ENCODE measurements at places on chromosomes 7 and 10. TPM values are rescaled to one million over a fixed set of nuclear protein-coding genes. Genes with fewer than 3 reads are reported as not detected.

Gene STK31
- 2.1 TPM for total RNA-seq

Gene FGFR2
- 157 TPM for total RNA-seq

Gene TRPV5
- total RNA-seq = not detected

Gene FKBP9
- 129 TPM for total RNA-seq

Gene ZNRF2
- 27.9 TPM for total RNA-seq

Gene HILPDA
- 55.6 TPM for total RNA-seq

Gene STEAP4
- total RNA-seq = 57.4 TPM

- no peak for DNase-seq
- H3K27ac ChIP-seq = no peak overlapping the region
- H3K36me3 ChIP-seq = no peaks in the 10 kb centered on the region
- H3K4me1 ChIP-seq = no peaks in the 10 kb centered on the region
- H3K27me3 ChIP-seq = no peaks in the 10 kb centered on the region
- H3K4me3 ChIP-seq = no peak overlapping the region
Observed at GRCh38 chr7:45461026-45461425, 113.1 kb upstream of the ADCY1 start.

- no peaks in the 10 kb centered on the region for H3K27me3 ChIP-seq
- H3K4me1 ChIP-seq = no peaks in the 10 kb centered on the region
- DNase-seq = peak; percentile 50
- peak overlapping the region; percentile 25 for H3K4me3 ChIP-seq
Observed at GRCh38 chr7:22193450-22193983, 163.4 kb downstream of the RAPGEF5 start.

DNA sequence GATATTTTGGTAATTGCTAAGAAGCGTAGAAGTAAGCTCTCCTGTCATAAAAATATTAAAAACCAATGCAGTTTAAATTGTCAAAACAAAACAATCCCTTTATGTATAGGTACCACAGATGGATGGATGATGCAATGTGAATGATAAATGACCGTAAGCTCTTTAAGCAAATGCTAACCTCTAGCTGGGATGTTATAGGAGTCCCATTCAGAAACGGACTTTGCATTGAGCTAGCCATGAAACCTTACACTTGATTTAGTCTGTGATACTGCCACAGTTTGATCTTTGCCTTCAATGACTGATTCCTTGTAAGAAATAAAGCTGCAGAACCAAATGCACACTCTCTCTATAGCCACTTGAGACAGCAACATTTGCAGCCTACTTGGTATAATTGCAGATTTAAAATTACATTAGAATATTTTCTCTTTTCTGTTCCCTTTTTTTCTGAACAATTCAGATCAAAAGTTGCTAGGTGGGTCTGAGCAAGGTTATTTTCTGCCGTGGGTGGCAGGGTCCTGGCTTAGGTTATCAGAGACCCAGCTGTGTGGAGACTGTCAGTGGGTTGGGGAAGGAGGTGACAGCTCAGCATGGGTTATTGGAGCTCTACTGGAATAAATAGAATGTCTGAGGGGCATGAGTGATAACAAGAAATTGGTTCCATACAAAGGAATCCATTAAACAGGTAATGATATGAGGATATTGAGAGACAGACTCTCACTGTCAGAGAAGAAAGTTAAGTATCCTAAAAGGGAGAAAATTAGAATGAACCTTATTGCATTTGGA lies 258.8 kb upstream of the CDC14C start:
- no peak overlapping the region for H3K27ac ChIP-seq
- H3K27me3 ChIP-seq = no peaks in the 10 kb centered on the region
- DNase-seq = no peak
- no peaks in the 10 kb centered on the region for H3K4me1 ChIP-seq

DNA sequence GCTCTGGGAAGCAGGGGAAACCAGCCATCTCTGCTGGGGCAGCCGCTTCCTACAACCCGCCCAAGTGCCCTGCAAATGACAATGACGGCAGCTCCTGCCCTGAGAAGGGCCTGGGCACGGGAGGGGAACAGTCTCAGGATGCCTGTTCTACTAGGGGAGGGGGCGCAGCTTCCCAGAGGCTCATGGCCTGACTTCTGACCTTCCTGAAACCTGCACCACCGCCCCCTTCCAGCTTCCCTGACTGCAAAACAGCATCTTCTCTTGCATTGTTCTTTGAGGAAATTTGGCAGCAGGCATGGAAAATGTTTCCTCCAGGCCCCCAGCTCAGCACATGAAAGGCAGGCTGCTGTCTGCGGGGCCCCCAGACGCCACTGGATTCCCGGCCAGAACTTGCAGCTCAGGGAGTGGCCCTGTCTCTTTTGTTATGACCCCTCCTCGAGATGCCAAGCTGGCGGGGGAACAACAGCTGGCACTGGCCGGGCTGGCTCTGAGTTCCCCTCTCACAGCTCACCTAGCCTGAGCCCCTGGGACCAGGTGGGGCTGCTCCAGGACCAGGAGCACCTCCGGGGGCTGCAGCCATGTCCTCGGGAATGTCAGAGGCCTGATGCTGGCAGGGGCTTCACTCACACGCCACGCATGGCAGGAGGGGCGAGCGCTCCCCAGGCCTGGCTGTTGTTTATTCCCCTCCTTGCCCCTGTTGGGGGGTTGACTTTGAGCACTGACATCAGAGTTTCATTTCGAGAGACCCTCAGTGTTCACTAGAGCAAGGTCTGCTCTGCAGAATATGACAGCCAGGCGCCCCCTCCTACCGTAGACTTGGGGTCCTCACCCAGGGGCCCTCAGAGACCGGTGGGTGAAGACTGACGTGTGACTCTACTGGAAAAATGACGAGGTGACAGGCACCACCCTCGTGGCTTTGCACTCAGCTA lies 62.7 kb downstream of the CALML3 start:
- H3K27me3 ChIP-seq = no peaks in the 10 kb centered on the region
- H3K36me3 ChIP-seq = no peaks in the 10 kb centered on the region
- H3K4me1 ChIP-seq = no peaks in the 10 kb centered on the region
- no peak overlapping the region for H3K27ac ChIP-seq
- DNase-seq = peak; percentile 53

GRCh38 chr10:9239298-9239697 lies 1184.8 kb downstream of the GATA3 start:
- H3K27ac ChIP-seq = no peak overlapping the region
- no peak overlapping the region for H3K4me3 ChIP-seq
- DNase-seq = no peak
- no peaks in the 10 kb centered on the region for H3K36me3 ChIP-seq
- no peaks in the 10 kb centered on the region for H3K4me1 ChIP-seq

- H3K4me3 ChIP-seq = no peak overlapping the region
- no peaks in the 10 kb centered on the region for H3K4me1 ChIP-seq
- H3K36me3 ChIP-seq = no peaks in the 10 kb centered on the region
- no peaks in the 10 kb centered on the region for H3K27me3 ChIP-seq
- DNase-seq = no peak
Observed at GRCh38 chr10:58963101-58963534, 213.3 kb upstream of the PHYHIPL start.

Data from uterus (tissue), 4 donors.